AG09319 (cell line): ENCODE measurements at places on chromosomes 6 and 20.

DNA sequence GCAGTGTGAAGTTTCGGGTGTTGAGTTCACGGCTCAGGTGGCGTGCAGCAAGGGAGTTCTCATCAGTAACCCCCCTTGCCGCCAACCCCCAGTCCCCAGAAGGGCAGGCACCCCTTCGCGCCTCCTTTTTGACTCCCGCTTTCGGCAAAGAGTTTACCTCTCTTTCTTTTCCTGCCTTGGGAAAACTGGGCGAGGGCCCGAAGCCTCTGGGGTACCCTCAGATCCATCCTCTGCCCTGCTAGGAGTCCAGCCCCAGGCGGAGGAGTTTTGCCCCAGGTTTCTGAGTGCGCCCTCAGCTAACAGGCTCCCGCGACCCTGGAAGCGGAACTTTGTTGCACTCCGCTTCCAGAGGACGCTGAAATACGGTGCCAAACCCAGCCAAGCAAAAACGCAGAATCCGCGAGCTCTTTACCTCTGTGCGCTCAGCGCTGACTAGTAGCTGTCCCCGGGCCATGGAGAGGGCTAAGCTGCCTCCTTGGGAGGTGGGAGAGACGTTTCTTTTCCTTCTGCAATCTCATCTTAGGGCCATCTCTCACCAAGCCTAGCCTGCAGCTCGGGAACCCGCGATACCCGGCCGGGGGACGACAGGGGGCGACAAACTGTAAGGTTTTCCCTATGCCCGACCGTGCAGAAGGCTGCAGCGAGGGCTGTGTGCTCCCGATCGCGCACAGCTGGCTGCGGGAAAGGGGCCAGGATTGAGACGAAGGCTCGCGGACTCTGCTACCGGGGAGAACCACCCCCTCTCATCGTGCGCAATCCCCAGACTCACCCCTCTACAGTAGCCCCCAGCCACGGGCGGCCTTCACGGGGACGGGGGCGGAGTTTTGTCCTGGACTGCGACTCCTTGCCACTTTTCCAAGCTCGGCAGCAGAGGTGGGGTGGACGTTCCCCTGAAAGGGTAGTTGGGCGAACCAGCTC, 2.7 kb upstream of the PAX1 start:
- no peak for DNase-seq

GRCh38 chr20:7327810-7328209, 560.3 kb downstream of the BMP2 start:
- no peak for DNase-seq

DNA sequence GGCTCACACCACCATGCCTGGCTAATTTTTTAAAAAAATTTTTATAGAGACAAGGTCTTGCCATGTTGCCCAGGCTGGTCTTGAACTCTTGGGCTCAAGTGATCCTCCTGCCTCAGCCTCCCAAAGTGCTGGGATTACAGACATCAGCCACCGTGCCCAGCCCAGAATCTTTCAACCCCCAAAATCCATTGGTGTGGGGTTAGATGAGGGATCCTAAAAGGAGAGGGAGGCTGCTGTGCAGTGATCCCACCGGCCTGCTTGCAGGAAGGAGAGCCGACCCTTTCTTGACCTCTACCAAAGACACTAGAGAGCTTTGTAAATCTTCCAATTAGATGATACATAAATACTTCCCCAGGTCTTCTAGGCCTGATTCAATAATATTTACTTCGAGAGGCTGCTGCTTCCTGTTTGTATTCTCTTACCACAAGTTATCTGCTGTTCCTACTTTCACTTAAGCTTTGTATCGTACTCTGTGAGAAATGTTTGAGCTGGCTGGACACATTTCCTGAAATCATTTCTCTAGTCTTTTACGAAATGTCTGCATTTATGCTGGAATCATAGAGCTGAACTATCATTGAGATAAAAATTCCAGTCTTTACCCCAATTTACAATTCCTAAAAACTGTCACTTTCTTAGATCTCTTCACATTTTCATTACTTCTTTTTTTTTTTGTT, 49.3 kb upstream of the IER3 start:
- no peak for DNase-seq

DNA sequence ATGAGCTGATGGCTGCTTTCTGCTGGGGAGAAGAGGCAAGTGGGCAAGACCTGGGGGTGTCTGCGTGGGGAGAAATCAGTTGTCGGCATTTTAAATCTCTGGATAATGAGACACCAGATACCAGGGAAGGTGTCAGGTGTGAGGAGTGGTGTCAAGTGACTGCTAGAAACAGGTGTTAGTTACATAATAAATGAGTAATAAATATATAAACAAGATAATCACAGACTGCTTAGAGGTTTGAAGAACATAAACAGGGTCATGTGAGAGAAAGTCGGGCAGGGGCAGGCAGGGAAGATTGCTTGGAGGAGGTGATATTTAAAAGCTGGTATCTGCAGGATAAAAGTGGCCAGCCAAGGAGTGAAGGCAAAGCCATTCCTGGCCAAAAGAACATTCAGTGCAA, 87.2 kb upstream of the RIN2 start:
- DNase-seq = no peak

DNA sequence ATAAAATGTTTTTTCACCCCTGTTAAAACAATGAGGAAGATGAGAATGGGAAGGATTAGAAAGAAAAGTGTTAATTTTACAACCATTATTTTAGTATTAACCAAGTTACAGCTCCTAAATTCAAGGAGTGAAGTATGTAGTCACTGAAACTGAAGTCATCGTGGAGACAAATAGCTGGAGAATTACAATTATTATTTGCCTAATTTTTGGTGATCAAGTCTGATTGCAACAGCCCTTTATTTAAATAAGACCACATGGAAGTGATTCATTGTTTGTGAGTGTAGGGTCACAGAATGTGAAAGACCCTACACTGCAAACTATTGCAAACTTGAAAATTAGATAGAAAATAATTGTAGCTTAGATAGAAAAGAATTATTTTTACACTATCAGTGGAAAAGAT, 292.4 kb downstream of the CENPW start:
- DNase-seq = no peak

DNA sequence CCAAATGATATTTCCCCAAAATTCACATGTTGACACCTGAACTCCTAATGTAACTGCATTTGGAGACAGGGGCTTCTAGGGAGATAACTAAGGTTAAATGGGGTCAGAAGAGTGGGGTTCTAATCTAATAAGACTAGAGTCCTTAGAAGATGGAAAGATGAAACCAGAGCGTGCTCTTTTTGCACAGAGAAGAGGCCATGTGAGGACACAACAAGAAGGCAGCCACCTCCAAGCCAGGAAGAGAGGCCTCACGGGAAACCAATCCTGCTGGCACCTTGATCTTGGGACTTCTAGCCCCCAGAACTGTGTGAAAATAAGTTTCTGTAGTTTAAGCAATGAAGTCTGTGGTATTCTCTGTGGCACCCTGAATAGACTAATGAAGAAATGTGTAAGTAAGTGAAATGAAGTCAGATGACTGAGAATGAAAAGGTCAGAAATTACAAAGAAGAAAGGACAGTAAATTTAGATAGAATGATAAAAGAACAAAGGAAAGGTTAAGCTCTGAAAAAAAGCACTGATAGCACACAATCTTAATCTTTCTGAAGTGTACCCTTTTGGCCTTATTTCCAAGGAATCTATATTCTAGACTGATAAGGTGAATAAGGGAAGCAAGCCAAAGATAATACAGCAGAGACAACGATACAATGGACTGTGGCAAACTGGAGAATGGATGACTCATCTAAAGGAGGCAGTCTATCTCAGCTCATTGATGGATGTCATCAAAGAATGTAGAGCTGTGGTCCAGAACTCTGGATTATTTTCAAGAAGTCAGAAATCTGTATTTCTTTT, 110.4 kb downstream of the MYB start:
- no peak for DNase-seq

DNA sequence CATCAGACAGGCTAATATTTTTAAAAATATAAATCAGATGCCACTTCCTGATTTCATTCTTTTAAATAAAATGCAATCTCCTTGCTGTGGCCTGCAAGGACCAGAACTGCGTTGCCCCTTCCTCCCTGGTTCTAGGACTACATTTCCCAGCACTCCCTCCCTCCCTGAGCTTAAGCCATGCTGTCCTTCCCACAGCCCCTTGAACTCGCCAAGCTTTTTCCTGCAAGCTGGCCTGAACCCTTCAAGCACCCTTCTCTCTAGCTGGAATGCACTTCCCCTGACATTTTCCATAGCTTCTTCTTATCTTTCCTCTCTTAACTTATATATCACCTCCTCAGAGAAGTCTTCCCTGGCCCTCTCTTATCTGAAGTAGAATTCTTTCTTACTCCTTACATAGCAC, 6.1 kb upstream of the DOK5 start:
- DNase-seq = no peak

DNA sequence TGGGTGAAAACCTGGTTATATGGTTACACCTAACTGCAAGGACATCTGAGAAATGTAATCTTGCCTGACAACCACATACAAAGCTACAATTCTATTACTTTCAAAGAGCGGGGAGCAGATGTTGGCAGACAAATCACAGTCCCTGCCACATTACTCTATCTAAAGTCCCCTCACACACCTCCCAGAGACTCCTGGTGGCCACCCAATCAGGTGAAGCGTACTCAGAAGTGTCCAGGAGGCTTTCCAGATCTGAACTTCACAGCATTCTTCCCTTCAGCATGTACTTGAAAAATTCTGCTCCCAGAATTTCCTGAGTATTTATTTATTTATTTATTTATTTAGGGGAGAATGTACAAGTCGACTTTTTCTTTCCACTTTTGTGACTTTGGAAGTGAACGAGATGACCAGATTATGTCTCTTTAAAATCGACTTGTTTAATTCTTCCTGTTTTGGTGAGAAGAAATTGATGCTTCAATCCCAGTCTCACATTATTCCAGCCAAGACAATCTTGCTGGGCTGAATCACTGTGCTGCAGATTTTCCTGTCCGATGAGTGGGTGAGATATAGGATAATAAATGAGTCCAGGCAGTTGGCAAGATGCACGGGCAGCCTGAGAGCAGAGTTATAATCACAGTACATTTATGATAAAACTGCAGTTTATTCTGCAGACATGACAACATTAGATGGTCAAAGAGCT, 46.9 kb upstream of the POPDC3 start:
- DNase-seq = no peak

DNA sequence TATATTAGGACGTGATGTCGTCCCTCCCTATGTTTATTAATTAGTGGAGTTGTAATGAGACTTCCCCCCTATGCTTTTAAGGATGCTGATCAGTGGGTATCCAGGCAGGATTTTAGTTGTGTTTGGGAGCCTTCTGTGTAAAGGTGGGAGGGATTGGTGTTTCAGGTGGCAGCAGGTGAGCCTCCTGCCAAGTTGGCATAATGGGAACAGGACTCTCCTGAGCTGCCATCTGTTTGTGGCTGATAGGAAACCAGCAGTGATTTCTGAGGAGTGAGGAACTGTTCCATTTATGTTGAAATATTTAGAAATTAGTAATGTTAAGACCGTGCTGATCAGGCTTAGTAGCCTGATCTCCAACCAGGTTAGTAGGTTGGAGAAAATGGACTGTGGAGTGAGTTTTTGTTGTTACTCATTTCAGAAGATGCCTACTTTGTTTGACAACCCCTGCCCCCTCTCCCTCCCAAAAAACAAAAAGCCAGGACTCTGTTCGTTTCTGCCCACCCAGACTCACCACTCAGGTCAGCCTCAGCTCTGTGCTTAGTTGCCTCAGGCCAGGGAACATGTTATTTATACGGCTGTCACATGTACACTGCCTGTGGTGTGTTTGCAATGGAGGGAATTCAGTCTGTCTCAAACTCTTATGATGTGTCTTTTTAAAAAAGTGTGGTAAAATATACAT, 55.4 kb upstream of the TULP4 start:
- DNase-seq = no peak

- no peak for DNase-seq
Observed at GRCh38 chr20:5689463-5689862, 60.7 kb upstream of the SHLD1 start.

DNA sequence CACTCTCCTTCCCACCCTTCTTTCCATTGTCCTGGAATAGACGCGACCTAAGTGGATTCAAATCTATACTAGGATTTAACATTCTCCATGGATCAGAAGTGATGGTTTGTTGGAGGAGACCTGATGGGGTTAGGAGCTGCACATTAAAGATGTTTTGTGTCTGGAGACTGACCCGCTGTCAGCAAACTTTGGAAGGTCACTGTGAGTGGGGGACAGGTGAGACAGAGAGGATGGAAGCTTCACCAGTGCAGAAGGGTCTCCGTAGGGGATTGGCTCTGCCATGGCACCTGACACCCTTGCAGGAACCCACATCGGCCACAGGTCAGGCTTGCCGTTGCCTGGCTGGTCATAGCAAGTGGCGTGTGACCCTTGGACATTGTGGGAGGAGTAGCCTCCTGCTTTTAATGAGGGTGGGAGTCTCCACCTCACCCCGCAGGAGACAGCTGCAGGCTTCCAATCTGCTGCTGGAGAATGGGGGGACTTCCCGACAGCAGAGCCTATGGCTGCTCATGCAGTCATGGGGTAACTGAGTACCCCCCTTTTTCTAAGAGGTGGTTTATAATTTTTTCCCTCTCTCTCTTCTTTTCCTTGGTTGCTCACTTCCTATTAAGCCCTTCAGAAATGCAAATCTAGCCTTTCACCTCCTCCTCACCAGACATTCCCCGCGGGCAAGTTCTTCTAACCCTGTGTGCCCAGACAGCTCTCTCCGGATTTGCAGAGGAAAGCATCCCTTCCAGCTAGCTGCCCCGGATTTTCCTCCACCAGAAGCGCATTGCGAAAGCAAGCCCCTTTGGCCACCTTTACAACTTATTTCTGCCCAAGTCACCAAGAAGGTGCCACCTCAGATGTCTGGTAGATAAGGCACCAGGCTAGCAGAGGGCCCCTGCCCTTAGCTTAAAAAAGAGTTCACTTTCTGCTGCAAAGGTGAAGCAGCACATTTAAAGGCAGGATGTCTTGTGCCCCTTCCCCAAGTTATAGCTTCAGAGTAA, 53.5 kb downstream of the DACT2 start:
- DNase-seq = no peak

- DNase-seq = peak; percentile 16
Observed at GRCh38 chr20:47466213-47466612, 35.5 kb upstream of the NCOA3 start.

GRCh38 chr6:34343806-34344205, 48.7 kb downstream of the NUDT3 start:
- no peak for DNase-seq

DNA sequence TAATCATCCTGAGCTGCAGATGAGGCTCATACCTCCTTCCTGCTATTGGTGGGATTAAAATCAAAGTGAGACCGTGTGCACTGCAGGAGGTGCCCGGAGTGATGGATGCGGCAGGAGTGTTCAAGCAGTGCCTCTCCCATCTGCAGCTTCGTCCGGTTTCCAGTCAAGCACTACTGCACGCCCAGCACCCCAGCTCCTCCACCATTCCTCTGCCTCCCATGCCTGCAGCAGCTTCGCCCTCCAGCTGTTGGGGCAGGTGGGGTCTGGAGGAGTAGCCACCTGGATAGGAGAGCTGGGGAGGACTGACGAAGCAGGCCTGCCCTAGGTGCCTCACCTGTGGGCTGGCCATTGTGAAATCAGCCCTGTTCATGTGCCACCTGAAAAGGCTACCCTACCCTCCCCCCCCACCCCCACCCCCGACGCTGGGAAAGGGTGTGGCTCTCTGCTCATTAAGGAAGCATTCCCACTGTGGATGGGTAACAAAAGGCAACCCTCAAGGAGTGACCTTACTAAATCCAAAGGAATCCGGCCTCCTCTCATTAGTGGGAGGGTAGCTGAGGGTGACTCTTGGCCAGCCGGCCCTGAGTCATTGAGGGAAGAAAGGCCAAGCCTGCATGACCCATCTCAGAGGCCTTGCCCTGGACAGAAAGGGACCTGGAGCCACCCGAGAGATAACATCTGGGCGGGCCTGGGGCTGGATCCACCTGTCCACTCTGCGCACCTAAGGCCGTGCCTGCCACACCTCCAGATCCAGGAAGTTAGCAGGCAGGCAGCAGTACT, 115.9 kb upstream of the ARMC2 start:
- no peak for DNase-seq
